HFFc6 (cell line): ENCODE measurements at places on chromosomes 11 and 22.

GRCh38 chr11:116852261-116853031 lies 15.0 kb upstream of the APOA1 start:
- peak; percentile 90 for DNase-seq

- DNase-seq: no peak
These were observed 519.6 kb upstream of the TENM4 start for GRCh38 chr11:79960461-79960860.

- no peak for DNase-seq
These were observed 6.6 kb upstream of the APOL6 start for GRCh38 chr22:35641494-35642120.

DNA sequence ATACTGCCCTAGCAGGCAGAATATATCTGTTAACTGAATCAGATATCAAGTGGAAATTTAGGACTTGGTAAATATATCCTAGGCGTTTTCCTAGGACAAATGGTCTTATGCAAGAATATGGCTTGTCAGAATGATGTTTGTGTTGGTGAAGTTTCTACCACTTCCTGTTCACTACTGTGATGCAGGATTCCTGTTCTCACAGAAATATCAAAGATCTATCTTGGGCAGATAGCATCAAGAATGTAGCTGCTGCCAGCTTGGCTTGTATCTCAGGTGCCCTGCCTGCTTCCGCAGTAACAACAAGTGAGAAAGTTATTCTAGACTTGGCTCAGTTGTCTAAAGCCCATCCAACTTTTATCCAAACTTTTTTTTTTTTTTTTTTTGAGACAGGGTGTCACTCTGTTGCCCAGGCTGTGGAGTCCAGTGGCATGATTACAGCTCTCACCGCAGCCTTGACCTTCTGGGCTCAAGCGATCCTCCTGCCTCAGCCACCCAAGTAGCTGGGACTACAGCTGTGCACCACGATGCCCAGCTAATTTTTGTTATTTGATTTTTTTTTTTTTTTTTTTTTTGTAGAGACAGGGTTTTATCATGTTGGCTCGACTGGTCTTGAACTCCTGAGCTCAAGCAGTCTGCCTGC lies 61.3 kb downstream of the PPME1 start:
- no peak for DNase-seq

DNA sequence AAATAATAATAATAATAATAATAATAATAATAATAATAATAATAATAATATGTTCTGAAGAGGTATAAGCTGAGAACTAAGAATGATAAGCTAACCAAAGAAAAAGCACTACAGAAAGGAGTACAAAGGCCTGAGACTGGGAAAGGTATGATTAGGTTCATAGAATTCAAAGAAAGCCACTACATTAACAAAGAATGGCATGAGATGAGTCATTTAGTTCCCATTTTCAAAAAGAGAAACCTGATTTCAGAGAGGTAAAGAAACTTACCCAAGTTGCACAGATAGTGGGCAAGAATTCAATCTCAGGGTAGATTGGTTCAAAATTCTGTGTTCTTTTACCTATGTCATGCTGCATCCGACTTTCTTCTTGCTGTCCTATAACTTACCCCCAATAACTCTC lies 350.9 kb downstream of the TTC28 start:
- DNase-seq: no peak

DNA sequence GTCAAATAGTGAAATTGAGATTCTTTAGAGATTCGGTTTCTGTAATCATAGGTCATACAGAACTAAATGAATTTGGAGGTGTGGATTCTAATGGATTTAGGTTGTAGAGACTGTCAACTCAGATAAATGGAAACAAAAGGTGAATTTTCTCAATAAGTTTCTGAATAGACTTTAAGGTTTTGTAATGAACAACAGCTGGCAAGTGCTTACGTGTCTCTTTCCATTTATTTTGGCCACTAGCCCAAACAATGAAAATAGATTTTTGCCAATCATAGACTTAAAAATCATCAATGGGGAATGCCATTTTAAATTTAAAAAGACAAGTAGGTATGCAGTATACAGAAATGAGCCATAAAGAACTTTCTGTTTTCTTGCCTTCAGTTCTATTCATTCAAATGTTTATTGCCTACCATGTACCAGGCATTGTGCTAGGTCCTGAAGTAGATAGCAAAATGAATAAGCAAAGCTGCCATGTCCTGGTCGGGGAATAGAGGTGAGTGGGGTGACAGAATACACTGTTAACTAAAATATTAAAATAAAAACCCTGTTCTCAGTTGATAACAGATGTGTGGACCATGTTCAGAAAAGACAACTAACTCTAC lies 16.9 kb upstream of the TMEM135 start:
- DNase-seq: no peak

GRCh38 chr22:27648074-27648473 lies 153.5 kb downstream of the MN1 start:
- DNase-seq: no peak

DNA sequence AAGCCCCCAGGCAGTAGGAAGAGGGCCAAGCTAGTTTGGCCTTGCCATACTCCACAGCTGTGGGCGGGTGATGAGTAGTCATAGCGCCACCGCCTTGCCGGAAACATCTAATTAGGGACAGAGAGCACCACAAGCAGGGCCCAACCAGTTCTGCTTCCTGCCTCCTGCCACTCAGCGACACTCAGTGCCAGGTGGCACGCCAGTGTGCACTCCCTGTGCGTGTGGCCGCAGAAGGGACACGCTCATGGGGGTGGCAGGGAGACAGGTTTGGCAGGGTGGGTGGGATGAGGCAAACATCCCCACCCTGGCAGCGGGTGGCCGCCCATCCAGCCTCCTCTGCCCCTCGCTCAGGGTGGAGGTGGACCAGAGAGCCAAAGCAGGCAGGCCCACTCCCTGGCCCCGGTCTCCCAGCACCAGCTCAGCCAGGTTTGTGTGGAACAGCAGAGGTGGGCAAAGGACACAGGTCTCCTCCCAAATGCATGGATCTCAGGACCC lies 4.9 kb downstream of the OVOL1 start:
- peak; percentile 45 for DNase-seq

DNA sequence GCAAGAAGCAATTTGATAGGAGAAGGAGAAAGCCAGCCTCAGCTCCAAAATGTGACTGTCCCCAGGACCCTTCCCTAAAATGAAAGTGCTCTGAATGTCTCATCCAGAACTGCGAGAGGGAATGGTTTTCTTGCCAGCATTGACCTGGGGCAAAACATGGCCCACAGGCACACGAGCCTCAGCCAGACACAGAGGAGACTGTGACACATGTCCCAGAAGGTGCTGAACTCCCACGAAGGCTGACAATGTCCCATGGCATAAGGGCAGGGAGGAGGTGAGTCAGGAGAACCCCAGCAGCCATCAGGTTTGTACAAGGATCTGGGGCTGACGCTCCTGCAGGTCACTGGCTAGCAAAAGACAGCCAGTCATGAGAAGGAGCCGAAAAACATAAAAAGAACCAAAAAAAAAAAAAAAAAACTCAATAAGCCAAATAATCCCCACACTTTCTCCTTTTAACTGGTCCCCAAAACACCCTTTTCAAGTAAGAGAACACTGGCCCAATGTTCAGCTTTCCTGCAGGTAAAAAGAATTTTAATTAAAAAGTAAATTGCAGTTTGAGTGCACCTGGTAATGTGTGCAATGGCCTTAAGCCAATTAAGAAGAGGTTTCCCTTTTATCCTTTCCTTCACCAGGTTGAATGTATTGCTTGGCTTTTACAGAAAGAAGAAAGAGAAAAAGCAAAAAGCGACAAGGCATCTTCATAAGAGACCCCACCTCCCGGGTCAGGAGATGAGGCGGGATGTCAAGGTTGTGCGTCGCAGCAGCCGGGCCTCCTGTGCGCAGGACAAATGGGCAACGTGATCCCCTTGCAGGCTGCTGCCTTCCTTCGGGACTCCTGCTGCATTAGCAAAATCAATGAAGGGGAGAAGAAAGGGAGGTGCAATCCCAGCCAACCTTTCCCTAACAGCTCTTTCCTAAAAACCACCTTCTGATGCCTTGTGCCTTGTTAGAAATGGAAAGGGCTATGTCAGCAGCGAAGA lies 43.6 kb downstream of the GALNT18 start:
- DNase-seq: no peak

DNA sequence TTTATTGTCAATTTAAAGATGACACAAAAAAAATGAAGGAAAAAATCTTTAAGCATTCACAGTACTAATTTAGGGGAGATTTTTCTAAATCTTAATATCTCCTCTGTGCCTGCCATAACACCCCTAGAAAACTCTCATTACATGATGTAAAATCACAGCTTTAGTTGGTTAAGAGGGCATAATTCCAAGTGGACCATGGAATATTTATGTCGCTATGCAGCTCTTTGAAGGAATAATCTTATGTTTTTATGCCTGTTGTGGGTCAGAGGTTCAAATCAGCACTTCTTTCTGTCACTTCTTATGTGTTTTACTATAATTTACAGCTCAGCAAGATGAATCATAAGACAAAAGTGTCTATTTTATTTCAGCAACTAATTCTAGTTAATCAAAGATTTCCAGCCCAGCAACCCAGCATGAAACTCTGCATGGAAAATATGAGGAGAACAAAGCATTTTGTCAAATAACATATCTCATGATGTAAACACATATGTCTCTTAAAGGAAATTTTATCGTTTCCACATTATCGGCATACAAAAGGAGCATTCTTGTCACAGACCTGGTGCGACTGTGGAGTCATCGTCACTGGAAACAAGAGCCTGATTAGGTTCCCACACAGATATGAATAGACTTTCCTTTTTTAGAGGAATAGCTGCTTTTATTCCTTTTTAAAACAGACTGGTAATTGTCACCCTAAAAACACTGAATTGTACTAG lies 274.8 kb downstream of the SOX6 start:
- no peak for DNase-seq

DNA sequence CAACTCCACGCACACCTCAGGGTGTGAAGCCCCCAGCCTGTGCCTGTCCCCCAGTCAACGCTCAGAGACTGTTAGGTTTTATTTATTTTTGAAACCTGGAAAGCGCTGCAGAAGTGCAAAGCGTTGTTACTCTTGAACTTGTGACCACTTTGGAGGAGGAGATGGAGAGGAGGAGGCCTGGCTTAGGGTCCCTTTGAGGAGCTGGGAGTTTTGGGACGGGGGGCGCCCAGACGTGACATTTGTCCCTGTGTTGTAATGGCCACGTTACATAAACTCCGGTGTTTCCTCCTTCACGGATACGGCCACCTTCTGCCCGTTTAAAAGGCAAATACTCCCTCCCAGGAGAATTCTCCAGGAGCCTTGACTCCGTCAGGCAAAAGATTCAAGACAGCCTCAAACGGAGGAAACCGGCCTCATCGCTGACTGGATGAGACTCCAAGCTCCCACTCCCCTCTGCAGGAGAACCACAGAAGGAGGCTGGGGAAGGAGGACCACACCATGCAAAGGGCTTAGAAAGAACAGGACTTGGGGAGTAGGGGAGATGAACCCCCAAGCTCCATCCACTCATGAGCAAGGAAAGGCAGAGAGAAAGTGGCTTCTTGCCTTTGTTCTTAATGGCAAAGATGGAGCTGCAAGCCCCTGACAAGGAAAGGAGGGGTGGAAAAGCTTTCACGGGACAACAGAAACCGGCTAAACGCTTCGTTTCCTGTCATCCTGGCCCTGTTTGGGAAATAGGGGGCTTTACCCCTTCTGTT lies 630 bp downstream of the PIK3IP1 start:
- no peak for DNase-seq

- DNase-seq: no peak
These were observed 408.3 kb upstream of the CADM1 start for GRCh38 chr11:115912484-115912945.

DNA sequence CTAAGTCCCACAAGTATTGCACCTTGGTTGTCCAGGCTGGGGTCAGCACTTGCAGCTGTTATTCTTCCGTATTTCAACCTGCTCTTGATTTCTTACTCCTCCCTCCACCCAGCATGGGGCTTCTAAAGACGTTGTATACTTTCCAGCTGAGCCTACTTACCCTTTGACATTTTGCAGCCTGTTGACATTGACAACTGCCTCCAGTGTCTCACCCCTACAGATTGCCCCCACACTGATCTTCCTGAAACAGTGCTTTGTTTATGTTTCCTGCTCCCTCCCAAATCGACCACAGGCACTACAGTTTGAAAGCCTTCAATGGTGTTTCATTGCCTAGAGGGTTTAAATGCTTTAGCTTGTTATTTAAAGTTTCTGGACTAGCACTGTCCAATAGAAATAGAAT lies 56.6 kb downstream of the FAM83F start:
- no peak for DNase-seq

- no peak for DNase-seq
These were observed 693 bp upstream of the LINC01488 start for GRCh38 chr11:69480547-69481392.

GRCh38 chr11:128886406-128887124 lies 4.6 kb upstream of the KCNJ5 start:
- DNase-seq: no peak

DNA sequence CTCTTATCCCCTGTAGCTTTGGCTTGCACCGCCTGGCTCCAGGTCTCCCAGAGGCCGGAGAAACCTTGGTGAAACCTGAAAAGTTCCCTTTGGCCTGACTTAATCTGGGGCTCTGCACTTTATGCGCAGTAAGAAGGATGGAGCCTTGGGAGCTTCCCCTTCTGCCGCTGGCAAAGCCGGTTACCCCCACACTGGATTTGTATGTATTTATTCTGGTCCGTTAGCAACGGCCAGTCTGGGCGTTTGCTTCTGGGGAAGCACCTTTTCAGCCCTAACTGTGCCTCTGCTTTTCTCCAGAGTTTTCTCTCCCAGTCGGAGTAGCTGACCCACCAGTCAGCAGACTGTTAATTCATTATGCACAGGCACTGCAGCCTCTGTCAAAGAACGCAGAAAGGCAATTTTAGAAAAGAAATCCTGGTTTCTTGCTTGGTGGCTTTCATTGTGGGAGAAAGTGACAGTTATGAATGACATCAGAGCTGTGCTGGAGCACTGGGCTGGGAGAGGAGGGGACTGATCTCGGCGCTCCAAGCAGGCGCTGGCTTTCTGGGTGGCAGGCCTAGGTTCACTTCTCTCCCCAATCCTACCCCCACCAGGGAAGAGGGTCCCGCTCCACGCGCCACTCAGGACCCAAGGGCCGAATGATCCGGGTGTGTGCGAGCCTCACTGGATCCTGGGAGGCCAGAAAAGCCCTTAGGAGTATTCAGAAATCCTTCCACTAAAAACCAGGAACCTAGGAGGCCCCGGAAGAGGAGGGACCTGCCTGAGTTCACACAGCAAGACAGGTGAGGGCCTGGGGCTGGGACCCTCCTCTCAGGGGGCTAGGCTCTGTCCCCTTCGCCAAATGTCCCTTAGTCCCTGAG lies 70.2 kb downstream of the RTL6 start:
- DNase-seq: no peak

GRCh38 chr11:33879375-33879774 lies 12.5 kb downstream of the LMO2 start:
- no peak for DNase-seq

GRCh38 chr22:23801886-23802377 lies 15.2 kb downstream of the SMARCB1 start:
- no peak for DNase-seq

DNA sequence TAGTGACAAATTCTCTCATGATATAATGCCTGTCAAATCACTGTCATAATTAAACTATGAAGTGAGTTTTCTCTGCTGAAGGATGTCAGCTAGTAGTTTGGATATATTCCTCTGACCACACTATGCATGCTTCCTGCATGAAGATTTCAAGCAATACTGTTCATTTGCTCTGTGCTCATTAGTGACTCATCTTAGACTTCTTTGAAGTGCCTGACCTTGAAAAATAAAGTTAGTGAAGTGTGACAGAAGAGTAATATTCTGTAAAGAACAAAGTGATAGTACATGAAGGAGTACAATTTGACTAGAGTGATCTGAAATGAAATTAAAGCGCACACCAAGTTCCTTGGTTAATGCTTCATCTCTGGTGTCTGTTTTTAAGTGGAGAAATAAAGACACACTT lies 629.5 kb upstream of the ANO3 start:
- no peak for DNase-seq

- peak; percentile 52 for DNase-seq
These were observed 19.0 kb upstream of the E2F8 start for GRCh38 chr11:19259487-19260345.
